ENCODE measurements at places on chromosomes 12 and 14. TPM values are rescaled to one million over a fixed set of nuclear protein-coding genes. Genes with fewer than 3 reads are reported as not detected.

The DBX2 gene
- 1.1 TPM for polyA plus RNA-seq

The PTPN21 gene
- polyA plus RNA-seq: 51.6 TPM

The KRT71 gene
- not detected for polyA plus RNA-seq

The MAP3K9 gene
- 18.0 TPM for polyA plus RNA-seq

The SALL2 gene
- polyA plus RNA-seq: 5.5 TPM

The CPSF2 gene
- 66.1 TPM for polyA plus RNA-seq

The TTC5 gene
- 36.6 TPM for polyA plus RNA-seq

DNA sequence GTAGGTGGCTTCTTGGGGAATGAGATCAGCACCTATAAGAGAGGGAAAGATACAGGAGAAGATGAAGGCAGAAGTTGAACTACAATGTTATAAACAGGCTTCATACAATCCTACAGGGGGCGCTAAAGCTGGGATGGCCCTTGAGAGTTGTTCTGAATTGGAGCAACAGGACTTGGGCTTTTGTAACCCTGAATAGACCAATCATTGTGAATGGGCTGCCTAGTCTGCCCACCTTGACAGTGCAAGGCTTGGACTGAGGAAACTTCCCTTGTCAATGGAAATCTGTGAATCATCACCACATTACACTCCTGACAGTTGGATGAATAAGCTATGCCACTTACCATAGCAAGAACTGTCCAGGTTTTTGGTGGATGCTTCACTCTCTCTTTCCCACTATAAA is 306.1 kb downstream of the KCNC2 start:
- H3K4me3 ChIP-seq: no peak overlapping the region
- H3K36me3 ChIP-seq: no peaks in the 10 kb centered on the region
- no peaks in the 10 kb centered on the region for H3K4me1 ChIP-seq
- DNase-seq: no peak
- no peaks in the 10 kb centered on the region for H3K27me3 ChIP-seq

DNA sequence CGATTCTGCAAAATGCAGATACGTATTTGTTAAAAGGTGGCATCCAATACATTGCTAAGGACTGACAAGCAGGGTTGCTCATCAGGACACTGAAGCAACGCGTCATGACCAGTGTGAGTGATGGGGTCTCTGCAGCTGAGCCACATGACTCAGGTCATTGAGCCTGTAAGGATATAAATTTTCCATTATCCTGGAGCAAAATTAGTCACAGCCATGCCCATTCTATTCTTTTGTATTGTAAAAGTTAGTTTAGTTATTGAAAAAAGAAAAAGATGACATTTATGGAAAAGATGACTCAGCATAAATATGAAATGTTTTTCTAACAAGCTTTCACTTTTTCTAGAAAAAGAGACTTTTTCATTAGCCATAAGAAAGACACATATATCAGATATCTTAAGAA is 268.0 kb upstream of the TMEM132C start:
- no peaks in the 10 kb centered on the region for H3K27me3 ChIP-seq
- H3K27ac ChIP-seq: no peak overlapping the region
- no peak overlapping the region for H3K4me3 ChIP-seq
- H3K4me1 ChIP-seq: no peaks in the 10 kb centered on the region
- no peak for DNase-seq

- no peak overlapping the region for H3K4me3 ChIP-seq
- H3K4me1 ChIP-seq: no peaks in the 10 kb centered on the region
- no peaks in the 10 kb centered on the region for H3K27me3 ChIP-seq
- H3K27ac ChIP-seq: no peak overlapping the region
Observed at GRCh38 chr12:80142640-80143039, 43.3 kb downstream of the OTOGL start.

DNA sequence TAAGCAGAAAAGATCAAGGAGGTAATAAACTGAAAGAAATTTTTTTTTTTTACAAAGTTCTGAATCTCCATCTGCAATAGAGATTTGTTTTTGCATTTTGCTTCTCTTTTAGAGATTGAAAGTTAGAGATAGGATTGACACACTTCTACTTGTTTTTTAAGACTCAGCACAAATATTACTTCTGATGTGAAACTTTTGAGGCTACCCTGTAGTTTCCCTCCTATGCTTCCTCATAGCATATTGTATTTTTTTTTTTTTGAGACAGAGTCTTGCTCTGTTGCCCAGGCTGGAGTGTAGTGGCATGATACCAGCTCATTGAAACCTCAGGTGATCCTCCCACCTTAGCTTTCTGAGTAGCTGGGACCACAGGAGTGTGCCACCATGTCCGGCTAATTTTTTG is 32.1 kb upstream of the SGPP1 start:
- H3K36me3 ChIP-seq: no peaks in the 10 kb centered on the region
- H3K4me1 ChIP-seq: no peaks in the 10 kb centered on the region
- H3K4me3 ChIP-seq: no peak overlapping the region
- no peak for DNase-seq

GRCh38 chr12:130960058-130960457 is 6.4 kb downstream of the ADGRD1 start:
- no peak overlapping the region for H3K27ac ChIP-seq
- H3K36me3 ChIP-seq: no peaks in the 10 kb centered on the region
- peaks cover 3% of the 10 kb centered on the region for H3K4me1 ChIP-seq
- no peaks in the 10 kb centered on the region for H3K27me3 ChIP-seq
- DNase-seq: no peak

DNA sequence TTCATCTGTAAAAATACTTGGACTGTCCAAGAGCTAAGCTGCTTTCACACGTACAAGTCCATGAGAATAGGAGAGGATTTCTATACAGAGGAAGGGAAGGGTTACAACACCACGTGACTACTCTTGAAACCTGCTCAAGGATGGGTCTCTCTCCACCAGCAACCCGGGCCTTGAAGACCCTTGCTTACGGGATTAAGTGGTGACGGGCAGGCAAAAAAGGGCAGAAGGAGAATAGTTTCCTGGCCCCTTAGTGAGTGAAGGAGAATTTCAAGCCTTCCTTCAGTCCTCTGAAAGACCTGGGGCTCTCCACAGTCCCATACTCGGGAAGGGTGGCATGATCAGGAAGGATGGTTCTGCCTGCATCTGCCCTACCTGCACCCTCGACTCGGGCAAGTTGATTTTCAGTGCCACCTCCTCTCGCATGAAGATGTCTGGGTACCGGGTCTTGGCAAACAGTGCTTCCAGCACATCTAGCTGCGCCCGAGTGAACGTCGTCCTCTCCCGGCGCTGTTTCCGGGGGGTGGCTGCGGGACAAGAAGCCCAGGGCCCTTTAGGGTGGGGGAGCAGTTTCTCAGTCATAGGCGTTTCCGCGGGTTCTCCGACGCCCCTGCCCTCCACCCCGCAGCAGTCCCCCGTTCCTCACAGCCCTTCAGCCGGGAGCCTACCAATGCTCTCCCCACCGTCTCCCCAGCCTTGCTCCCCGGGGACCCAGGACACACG is 6.3 kb downstream of the OTX2 start:
- no peaks in the 10 kb centered on the region for H3K27me3 ChIP-seq
- no peaks in the 10 kb centered on the region for H3K36me3 ChIP-seq
- H3K27ac ChIP-seq: no peak overlapping the region
- peaks cover 4% of the 10 kb centered on the region for H3K4me1 ChIP-seq

GRCh38 chr12:120283318-120283717 is 8.4 kb downstream of the RNU4-2 start:
- H3K36me3 ChIP-seq: no peaks in the 10 kb centered on the region
- no peak overlapping the region for H3K27ac ChIP-seq
- no peak overlapping the region for H3K4me3 ChIP-seq
- H3K4me1 ChIP-seq: no peaks in the 10 kb centered on the region
- no peaks in the 10 kb centered on the region for H3K27me3 ChIP-seq
- DNase-seq: no peak

GRCh38 chr12:3263282-3263681 is 186.1 kb downstream of the TSPAN9 start:
- no peaks in the 10 kb centered on the region for H3K27me3 ChIP-seq
- H3K27ac ChIP-seq: no peak overlapping the region
- no peak for DNase-seq
- peaks cover 44% of the 10 kb centered on the region for H3K4me1 ChIP-seq
- H3K4me3 ChIP-seq: no peak overlapping the region

GRCh38 chr12:46499901-46500300 is 127.3 kb upstream of the SLC38A2 start:
- H3K4me1 ChIP-seq: peaks cover under 1% of the 10 kb centered on the region
- no peak overlapping the region for H3K4me3 ChIP-seq
- no peak for DNase-seq
- no peaks in the 10 kb centered on the region for H3K27me3 ChIP-seq
- no peak overlapping the region for H3K27ac ChIP-seq

- H3K27me3 ChIP-seq: no peaks in the 10 kb centered on the region
- H3K4me3 ChIP-seq: peak overlapping the region; percentile 15
- no peak for DNase-seq
- no peak overlapping the region for H3K27ac ChIP-seq
- H3K36me3 ChIP-seq: no peaks in the 10 kb centered on the region
Observed at GRCh38 chr12:64256166-64256800, 34.2 kb upstream of the KICS2 start.

DNA sequence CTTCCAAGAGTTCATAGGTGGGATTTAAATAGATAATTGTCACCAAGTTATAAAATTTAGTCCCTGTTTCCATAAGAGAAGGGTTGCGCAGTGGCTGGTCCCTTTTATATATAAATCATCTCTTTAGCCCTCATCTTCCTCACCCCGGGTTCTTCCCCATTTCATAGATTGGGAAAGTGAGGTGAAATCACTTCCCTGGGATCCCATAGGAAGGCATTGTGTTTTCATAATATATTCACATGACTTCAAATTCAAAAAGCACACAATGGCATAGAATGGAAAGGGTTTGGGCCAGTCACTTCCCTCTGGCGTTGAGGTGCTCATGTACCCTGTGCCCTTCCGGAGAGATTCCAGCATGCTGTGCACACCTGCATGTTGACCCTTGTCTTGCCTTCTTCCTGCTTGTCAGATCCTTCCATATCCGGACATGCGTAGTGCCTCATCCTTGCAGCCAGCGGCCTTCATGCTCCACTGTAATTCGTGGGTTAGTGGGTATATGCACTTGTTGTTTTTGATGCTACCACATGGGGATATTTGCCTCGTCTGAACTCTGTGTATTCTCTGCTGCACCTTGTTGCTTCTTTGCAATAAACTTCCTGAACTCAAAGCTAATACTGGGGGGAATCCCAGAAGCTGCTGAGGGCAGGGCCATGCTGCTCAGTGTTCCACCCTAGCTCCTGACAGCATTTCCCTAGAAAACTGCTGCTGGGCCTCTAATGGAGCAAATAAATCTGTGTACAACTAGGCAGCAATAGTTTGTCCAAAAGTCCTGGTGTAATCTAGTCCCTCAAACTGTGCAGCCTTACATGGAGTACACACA is 59.6 kb downstream of the ANAPC7 start:
- no peak for DNase-seq
- H3K4me1 ChIP-seq: peaks cover under 1% of the 10 kb centered on the region
- no peak overlapping the region for H3K4me3 ChIP-seq
- no peak overlapping the region for H3K27ac ChIP-seq
- H3K27me3 ChIP-seq: no peaks in the 10 kb centered on the region
- no peaks in the 10 kb centered on the region for H3K36me3 ChIP-seq

- no peaks in the 10 kb centered on the region for H3K27me3 ChIP-seq
- no peaks in the 10 kb centered on the region for H3K36me3 ChIP-seq
- H3K4me3 ChIP-seq: peak overlapping the region; percentile 72
- peak; percentile 79 for DNase-seq
- H3K4me1 ChIP-seq: peaks cover 4% of the 10 kb centered on the region
Observed at GRCh38 chr14:64337888-64338615, 43.9 kb upstream of the ESR2 start.

- H3K4me3 ChIP-seq: no peak overlapping the region
- no peaks in the 10 kb centered on the region for H3K27me3 ChIP-seq
Observed at GRCh38 chr12:113003636-113004035, 25.3 kb downstream of the OAS2 start.

DNA sequence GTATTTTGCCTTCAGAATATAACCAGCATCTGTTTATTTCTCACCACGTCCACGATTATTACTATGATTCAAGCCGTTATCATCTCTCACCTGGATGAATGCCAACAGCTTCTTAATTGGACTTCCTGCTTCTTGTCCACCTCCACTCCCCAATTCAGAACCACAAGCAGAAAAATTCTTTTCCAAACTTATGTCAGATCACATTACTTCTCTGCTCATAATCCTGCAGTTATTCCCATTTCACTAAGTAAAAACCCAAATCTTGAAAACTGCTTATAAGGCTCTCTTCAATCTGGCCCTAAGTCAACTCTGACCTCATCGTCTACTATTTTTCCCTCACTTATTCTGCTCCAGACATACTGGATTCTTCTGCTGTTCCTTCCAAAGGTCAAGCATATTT is 2.0 kb downstream of the CRY1 start:
- peaks cover 23% of the 10 kb centered on the region for H3K4me1 ChIP-seq
- H3K27ac ChIP-seq: peak overlapping the region; percentile 99
- no peaks in the 10 kb centered on the region for H3K36me3 ChIP-seq
- H3K27me3 ChIP-seq: no peaks in the 10 kb centered on the region
- no peak for DNase-seq
- peak overlapping the region; percentile 90 for H3K4me3 ChIP-seq

DNA sequence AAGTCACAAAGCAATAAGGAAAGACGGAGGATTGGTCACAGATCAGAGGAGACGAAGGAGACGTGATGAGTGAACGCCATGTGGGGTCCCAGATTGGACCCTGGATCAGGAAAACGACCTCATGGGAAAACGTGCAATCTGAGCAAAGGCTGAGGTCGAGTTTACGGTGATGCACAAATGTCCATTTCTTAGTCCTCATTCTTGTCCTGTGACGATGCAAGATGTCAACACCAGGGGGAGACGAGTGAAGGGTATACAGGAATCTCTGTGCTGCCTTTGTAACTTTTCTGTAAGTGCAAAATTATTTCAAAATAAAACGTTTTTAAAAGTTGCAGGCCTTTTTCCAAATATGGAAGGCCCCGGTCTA is 329.8 kb downstream of the MED13L start:
- no peaks in the 10 kb centered on the region for H3K27me3 ChIP-seq
- H3K4me3 ChIP-seq: no peak overlapping the region
- no peaks in the 10 kb centered on the region for H3K4me1 ChIP-seq
- no peak for DNase-seq
- H3K36me3 ChIP-seq: no peaks in the 10 kb centered on the region

GRCh38 chr12:66573605-66574004 is 105.3 kb downstream of the GRIP1 start:
- no peaks in the 10 kb centered on the region for H3K4me1 ChIP-seq
- no peak for DNase-seq
- H3K27me3 ChIP-seq: no peaks in the 10 kb centered on the region
- H3K27ac ChIP-seq: no peak overlapping the region
- H3K4me3 ChIP-seq: no peak overlapping the region

DNA sequence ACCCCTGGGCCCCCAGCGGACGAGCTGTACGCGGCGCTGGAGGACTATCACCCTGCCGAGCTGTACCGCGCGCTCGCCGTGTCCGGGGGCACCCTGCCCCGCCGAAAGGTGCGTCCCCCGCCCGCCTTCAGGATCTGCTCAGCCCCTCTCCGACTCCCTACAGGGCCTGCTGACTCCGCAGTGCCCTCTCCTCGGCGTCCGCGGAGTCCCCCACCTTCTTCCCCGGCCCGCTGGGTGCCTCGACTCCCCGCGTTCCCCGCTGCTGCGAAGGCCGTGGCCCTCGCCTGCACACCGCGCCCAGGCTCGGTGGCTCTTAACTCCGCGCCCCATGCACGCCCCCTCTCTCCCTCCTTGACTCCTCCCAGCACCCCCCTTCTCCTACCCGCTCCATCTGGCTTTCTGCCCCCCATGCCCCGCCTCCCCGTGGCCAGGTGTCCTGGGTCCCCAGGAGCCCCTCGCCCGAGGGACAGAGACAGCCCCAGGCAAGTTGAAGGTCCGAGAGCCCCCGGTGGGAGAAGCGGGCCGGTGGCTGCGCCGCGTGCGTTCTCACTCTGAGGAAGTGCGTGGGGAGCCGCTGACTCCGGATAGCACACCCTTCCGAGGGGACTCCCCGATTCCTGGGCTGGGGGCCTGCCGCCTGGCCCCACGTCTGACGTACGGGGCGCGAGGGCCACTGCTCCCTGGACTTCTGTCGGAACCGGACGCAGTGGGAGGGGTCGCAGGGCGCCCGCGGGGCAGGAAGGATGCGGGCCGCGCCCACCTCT is 594 bp downstream of the TAMALIN start:
- no peak for DNase-seq
- peak overlapping the region; percentile 96 for H3K27ac ChIP-seq
- no peaks in the 10 kb centered on the region for H3K36me3 ChIP-seq

Measured in testis (tissue), 5 donors.